ENCODE measurements at places on chromosomes 11 and 22.

DNA sequence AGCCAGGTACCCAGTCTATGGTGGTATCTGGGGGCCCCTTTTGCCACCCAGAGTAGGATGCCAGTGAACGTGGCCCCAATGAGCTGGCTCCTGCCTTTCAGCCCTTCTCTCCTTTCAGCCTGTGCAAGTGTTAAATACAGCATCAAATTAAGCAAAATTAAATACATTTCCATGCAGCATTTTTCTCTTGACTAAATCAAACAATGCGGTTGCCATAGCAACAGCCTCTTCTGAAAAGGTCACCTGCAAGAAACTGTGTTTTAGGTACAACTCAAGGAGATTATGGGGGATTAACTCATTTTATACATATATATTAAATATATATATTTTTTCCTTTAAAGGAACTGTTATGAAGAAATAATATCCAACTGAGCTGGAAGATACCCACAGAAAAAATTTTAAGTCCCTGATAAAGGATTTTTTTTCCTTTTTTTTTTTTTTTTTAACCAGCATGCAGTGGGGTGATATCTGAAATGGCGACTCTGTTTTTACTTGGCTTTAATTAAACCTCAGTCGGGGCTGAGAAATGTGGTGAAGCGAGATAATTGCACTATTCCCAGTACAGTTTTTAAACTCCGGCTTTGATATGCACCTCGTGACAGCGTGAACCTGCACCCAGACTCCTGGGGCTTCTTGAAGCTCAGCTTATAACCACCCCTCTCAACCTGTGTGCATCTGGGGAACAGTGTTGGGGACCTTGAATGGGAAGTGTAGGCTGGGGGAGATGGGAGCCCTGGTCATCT lies 115.3 kb downstream of the PKNOX2 start:
- no peak for DNase-seq

GRCh38 chr11:33211580-33211979 lies 45.6 kb upstream of the HIPK3 start:
- no peak for DNase-seq

DNA sequence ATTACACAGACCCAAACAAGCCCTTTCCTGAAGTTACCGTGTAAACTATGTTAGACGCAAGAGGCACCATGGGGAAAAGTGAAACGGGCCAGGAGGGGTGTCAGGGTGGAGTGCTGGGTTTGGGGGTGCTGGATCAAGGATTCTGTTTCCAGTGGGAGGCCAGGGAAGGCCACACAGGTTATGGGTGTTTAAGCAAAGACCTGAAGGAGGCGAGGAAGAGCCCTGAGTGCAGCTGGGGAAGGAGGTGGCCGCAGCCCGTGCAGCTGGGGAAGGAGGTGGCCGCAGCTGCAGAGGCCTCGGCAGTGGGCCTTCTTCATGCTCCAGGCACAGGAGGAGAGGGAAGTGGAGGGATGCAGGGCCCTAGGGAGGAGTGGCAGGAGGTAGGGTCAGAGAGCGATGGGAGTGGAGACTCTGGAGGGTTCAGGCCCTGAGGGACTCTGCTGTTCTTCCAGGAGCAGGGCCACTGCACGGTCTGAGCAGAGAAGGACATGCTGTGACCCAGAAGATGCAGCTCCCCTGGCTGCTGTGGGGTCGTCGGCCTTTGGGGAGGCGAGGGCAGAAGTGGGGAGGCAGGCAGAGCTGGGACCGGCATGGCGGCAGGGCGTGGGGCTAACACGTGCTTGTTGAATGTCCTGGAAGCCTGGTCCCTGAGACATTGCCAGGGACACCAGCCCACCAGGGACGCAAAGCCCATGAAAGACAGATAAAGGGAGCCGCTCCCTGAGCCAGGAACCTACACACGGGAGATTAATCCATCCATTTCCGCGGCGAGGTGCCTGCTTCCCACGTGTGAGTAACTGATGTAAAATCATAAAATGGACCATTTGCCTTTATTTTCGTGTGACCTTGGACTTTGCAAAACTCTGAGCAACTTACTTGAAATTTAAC lies 1049.1 kb downstream of the BRD1 start:
- DNase-seq = no peak

- no peak for DNase-seq
These were observed 219.3 kb upstream of the POU2AF2 start for GRCh38 chr11:111026241-111026640.

DNA sequence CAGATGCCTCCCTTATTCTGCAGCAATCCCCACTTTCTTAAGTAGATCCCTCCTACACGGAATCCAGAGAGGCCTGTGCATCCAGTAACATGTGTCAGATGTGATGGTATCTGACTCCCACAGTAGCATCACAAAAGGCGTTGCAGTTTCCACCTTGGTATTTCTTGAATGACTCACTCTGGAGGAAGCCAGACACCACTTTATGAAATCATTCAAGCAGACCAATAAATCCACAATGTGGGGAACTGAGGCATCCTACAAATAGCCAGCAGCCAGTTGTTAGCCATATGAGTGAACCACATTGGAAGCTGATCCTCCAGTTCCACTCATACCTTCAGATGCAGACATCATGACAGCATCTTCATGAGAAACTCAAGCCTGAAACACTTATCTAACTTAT lies 798.1 kb downstream of the OPCML start:
- DNase-seq = no peak

GRCh38 chr11:88579466-88579865 lies 241.9 kb upstream of the CTSC start:
- no peak for DNase-seq

DNA sequence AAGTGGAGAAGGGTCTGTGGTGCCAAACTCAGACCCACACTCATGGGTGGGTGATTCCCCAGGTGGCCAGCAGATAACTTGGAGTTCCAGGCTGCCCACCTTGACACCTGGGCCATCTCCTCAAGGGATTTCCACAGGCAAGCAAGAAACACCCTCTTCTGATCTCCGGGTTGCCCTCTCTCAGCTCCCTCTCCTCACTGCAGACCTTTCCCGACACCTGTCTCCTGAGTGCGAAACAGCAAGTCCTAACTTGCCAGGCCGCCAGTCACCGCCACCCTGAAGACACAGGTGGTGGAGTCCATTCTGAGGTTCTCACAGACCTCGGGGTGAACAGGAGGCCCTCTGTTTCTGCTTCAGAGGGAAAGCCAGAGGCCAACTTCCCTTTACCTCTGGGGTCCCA lies 16.6 kb downstream of the GALNT18 start:
- DNase-seq = no peak

DNA sequence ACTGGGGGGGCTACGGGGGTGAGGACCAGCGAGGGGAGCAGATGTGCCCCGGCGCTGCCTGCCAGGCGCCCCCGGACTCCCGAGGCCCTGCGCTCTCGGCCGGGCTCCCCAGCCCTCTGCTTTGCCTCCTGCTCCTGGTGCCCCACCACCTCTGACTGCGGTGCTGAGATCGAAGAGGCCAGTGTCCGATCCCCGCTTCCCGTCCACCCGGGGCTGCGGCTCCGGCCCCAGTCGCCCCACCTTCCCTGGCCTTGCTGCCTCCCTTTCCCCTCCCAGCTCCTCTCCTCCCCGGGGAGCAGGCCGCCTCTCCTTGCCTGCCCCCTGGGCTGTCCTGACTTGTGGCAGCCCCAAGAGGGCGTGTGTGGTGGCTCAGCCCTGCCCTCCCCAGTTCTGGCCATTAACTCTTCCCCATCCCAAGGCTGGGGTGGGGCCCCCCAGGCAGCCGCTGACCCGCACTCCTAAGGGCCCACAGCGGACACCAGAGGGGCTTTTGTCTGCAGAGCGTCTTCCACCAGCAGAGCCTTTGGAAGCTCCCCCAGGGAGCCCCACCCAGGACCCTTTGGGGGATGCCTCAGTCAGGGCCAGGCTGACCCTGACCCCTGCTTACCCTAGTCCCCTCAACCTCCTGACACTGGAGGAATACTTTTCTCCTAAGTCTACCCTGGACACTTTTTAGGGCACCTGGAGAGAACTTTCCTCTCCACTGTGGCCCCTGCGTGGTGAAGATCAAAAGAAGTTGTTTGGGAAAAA lies 16.6 kb downstream of the RTN4RL2 start:
- DNase-seq = no peak
